ENCODE measurements at places on chromosomes 12 and 14. TPM values are rescaled to one million over a fixed set of nuclear protein-coding genes. Genes with fewer than 3 reads are reported as not detected.

TMEM116 gene
- 32.3 TPM for polyA plus RNA-seq

SIX6 gene
- not detected for polyA plus RNA-seq

TMCC3 gene
- polyA plus RNA-seq, result 0.14 TPM

SERPINA9 gene
- polyA plus RNA-seq, result not detected

CAPZA3 gene
- polyA plus RNA-seq, result not detected

IL23A gene
- 40.1 TPM for polyA plus RNA-seq

OAS1 gene
- polyA plus RNA-seq, result 30.3 TPM

LGR5 gene
- polyA plus RNA-seq, result not detected

MYO1A gene
- not detected for polyA plus RNA-seq

FLVCR2 gene
- 3.3 TPM for polyA plus RNA-seq

GSC gene
- not detected for polyA plus RNA-seq

RERG gene
- not detected for polyA plus RNA-seq

AHNAK2 gene
- polyA plus RNA-seq, result not detected

CLEC9A gene
- not detected for polyA plus RNA-seq

ZDHHC22 gene
- polyA plus RNA-seq, result not detected

KRT79 gene
- polyA plus RNA-seq, result not detected

LBHD2 gene
- not detected for polyA plus RNA-seq

EPS8 gene
- polyA plus RNA-seq, result 4.0 TPM

CLEC1B gene
- not detected for polyA plus RNA-seq

HOXC12 gene
- polyA plus RNA-seq, result not detected

AKAP5 gene
- not detected for polyA plus RNA-seq

ADCY4 gene
- 0.62 TPM for polyA plus RNA-seq

OTUB2 gene
- 0.19 TPM for polyA plus RNA-seq

MYF6 gene
- polyA plus RNA-seq, result not detected
